ENCODE measurements at places on chromosomes 2 and 18. TPM values are rescaled to one million over a fixed set of nuclear protein-coding genes. Genes with fewer than 3 reads are reported as not detected.

GRCh38 chr2:240948905-240949790, 43.0 kb downstream of the CROCC2 start:
- no peak for DNase-seq

DNA sequence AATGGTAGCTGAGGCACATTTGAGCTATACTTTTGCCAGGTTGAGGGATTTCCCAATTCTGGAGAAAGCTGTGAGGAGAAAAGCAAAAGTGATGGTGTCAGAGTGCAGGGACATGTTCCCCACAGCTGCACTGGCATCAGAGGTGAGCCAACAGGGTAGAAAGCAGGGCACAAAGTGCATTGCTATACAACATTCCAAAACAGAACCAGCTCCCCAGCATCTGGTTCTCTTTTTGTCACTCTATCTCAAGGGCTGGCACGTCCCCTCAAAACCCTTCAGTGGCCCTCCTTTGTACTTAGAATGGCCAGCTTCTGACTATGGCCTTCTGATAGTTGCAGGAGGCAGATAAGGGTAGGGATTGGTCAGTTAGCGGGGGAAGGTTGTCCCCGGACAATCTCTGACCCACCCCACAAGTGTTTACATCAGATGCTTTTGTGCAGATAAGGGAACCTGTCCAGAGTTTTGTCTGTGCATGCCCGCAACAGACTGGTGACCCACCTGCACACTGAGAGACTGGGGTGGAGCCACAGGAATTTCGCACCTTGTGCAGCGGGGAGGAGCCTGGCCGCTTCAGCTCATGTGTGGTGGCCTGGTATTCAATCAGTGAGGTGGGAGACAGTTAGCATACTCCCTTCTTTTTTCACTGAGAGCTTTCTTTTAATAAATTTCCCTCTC, 31.0 kb upstream of the TMEM17 start:
- no peak for DNase-seq

Gene UGT1A9
- polyA plus RNA-seq: not detected

Gene MRPL44
- polyA plus RNA-seq: 24.3 TPM

Gene NOSTRIN
- 9.6 TPM for polyA plus RNA-seq

Gene SCN1A
- polyA plus RNA-seq: 0.25 TPM

Data from hindlimb muscle (tissue), 1 donor.